ENCODE measurements at places on chromosomes 6 and 20.

- DNase-seq, result no peak
These were observed 315 bp upstream of the PDE10A start for GRCh38 chr6:165663377-165663735.

DNA sequence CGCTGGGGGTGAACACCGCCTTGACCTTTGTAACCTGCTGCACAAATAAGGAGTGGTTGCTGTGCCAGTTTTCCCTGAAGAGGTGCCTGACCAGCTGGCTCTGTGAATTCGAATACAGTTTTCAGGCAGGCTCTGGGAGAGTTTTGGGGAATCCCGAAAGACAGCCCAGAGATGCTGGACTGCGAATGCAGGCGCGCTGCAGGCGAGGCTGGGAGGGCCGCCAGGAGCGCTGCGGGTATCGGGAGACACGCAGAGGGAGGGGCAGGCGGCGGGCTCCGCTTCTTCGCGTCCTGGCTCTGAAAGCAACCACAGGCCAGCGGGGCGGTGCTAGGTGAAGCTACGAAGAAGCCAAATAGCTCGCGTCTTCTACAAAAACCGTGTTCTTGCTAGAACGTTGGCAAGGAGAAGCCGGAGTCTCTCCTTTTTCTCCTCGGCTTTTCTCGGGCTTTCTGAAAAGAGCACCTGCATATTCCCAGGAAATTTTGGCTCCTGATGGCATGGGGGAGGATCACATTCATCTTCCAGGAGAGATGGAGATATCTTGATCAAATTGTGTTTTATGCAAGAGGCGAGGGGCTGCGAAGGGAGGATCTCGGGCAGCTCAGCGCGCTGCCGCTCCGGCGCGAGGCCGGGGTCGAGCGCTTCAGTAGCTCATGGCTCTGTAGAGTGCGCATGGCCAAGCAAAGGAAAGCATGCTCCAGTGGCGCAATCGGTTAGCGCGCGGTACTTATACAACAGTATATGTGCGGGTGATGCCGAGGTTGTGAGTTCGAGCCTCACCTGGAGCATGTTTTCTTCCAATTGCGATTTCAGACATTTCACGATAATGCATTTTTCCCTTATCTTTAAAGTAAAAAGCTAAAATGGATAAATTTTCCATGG is 158.1 kb upstream of the ZNF184 start:
- DNase-seq, result no peak

GRCh38 chr20:63847237-63848002 is 13.9 kb upstream of the ABHD16B start:
- no peak for DNase-seq

- no peak for DNase-seq
These were observed 118.7 kb upstream of the HMGN3 start for GRCh38 chr6:79353226-79353625.

DNA sequence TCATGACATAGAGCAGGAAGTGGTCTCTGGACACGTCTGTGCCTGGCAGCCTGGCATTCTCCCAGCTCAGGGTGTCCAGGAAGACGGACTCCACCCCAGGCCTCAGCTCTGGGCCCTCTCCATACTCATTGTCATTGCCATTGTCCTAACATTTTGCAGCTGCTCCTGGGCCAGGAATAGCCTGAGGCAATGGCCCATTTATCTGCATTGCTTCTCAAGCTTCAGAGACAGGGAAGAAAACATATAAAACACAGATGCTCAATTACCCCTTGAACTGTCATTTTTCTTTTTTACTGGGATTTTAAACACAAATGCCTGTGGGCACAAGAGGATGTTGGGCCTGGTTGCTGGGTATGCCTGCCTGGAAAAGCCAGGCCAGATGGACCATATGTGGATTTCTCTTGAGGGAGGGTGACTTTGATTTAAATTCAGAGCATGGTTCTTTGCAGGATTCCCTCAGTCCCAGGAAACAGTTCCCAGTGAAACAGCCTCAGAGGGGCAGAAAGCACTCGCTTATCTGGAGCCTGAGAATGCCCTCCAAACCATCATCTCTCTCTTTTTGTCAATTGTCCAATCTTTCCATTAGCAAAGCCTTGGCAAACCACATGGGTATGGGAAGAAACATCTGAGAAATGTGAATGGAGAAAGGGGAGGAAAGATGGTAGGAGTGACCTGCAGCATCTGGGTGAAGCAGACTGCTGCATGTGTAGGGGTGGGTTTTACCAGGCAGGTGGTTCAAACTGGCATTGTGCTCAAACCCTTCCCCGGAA is 17.9 kb downstream of the LAMP5 start:
- no peak for DNase-seq

- DNase-seq, result no peak
These were observed 149.2 kb upstream of the PRDM1 start for GRCh38 chr6:105936972-105937371.

- no peak for DNase-seq
These were observed 71.1 kb downstream of the BFSP1 start for GRCh38 chr20:17460119-17460518.

- DNase-seq, result no peak
These were observed 19.6 kb downstream of the JAG1 start for GRCh38 chr20:10654250-10654610.

DNA sequence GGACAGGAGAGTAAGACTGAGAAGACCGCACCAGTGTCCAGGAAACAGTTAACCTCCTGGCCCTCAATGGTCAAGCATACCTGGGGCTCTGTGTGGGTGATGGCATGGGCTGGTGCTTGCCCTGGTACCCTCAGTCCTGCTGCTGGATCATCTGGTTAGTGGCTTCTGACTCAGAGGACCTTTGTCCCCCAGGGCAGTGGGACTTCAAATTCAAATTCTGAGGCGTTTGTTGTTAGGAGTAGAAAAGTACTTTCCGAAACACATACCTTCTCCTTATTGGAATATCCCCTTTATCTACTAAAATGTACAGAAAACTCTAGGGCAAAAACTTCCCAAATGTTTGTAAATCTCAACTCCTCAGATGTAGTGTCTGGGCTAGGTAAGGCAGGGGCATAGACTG is 4.1 kb upstream of the SFT2D1 start:
- no peak for DNase-seq

- no peak for DNase-seq
These were observed 10.9 kb downstream of the JAG1 start for GRCh38 chr20:10662661-10663458.

DNA sequence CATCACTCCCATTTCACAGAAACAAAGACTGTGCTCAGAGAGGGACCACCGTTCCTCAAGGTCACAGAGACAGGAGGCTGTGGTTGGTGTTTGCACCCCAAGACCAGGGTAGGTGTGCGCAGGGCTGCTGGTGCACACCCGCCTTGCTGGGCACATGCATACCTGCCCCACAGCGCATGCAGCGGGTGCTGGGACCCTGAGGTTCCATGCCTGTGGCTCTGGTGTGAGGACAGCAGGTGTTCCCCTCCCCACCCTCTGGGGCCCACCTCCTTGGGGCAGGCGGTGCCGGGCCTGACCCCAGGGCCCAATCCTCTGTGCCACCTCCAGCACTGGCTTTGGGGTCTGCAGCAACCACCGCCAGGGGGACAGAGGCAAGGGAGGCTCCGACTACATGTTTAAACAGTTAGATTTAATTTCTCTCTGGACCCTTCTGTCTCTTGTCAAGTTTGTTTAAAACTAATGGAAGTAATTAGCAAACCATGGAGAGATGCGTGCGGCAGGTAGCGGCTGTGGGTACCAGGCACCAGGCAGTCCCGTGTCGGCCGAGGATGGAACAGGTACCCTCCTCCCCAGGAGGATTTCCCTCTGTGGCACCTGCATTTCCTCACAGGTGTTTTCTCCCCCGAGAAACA is 327.8 kb downstream of the TAF4 start:
- no peak for DNase-seq

GRCh38 chr20:52166150-52166549 is 25.4 kb downstream of the ZFP64 start:
- DNase-seq, result no peak

GRCh38 chr20:44642203-44643153 is 9.0 kb downstream of the ADA start:
- no peak for DNase-seq

- DNase-seq, result no peak
These were observed 294.0 kb downstream of the ADGB start for GRCh38 chr6:146892613-146893401.

GRCh38 chr20:53940360-53940702 is 130.1 kb downstream of the BCAS1 start:
- no peak for DNase-seq

DNA sequence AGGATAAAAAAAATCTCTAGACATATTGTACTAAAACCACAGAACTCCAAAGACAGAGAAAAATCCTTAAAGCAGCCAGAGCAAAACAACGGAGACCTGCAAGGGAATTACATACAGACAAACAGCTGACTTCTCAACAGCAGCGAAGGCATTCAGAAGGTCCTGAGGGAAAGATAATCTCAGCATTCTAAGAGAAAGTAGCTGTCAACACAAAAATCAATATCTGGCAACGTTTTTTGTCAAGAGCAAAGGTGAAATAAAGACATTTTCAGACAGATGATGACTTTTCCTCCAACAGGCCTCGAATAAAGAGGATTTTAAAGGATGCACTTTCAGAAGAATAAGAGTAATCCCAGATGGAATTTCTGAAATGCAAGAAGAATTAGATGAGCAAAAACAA is 6.1 kb upstream of the SCGN start:
- DNase-seq, result no peak

DNA sequence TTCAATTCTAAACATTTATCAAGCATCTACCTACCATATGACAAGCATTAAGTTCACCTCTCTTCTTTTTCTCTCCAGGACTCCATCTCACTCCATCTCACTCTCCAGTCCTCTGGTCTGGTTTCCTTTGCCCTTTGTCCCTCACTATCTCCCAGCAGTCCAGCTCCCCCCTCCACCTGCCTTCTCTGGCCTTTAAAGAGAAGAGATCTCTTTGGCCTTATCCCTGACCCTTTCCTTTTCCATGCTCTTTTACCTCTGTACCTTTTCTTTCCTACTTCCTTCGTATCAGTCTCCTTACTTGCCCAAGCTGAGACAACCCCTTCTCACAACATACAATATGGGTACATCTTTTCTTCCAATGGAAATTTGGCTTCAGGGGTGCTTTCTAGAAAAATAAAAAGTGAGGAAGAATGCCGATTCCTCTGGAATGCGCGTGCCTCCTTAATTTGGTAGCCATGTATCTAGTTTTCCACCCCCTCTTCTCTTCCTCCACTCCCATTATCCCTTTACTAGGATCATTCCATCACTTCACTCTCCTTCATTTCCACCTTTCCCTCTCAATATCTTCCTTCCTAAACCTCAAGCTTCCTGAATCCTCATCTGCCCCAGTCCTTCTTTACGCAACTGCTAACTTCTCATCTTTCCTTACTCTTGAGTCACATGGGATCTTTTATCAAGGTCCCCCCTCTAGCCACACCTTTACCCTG is 745 bp upstream of the AGPAT1 start:
- DNase-seq, result no peak

GRCh38 chr6:133047065-133047665 is 194.0 kb upstream of the EYA4 start:
- no peak for DNase-seq

DNA sequence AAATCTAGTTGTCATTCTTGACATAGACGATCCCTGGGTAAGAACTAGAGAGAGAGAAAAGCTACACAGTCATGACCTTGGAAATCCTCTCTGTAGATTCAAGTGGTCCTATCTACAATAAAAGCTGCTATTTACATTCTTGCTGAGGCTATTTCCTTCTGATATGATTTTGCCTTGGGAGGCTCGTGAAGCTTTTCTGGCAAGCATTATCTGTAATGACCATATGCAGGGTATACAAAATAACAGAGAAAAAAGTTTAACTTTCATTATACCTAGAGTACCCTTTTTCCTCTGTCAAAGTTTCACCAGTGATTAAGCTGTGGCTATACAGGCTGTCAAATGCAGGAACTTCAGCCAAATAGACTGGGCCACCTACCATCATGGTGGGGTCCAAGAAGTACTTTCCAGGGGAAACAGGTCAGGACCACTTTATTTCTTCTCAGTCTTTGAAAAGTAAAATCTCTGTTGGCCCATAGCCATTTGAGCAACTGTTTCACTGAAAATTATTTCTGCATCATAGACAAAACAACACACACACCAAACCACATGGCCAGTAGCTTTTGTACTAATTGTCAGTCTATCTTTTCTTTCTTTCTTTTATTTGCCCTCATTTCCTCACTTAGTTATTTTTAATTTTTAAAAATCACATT is 677.0 kb upstream of the ID4 start:
- no peak for DNase-seq

- peak; percentile 38 for DNase-seq
These were observed 530 bp downstream of the TDP2 start for GRCh38 chr6:24666097-24666640.

DNA sequence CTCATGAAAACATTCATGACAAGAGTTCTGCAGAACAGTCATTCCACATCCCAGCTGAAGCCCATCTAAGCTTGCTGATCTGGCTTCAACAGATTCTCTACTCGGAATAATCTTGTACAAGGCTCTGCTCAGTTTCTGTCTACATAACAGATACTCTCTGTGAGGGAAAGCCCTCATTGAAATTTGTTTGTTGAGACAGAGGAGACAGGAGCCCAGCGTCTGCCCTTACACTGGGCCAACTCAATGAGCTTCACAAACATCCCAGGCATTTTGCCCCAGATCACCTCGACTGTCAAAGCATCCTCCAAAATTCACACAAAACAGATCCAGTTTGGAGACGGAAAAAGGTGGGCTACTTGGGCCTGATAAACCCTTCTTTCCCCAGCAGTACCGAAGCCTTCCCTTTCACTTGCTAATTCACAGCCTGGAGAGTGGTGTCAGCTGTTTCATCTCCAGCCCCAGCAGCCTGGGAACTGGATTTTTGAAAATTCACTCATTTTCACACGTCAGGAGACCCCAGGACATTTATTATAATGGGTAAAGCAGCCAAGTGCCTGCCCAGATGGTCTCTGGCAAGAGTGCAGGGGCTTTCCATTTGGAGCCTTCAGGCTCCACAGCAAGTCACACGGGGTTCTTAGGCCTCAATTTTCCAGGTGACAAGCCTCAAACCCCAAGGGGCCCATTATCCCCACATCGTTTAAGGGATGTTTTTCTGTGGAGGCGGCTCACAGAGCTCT is 7.3 kb downstream of the CCDC167 start:
- no peak for DNase-seq

- DNase-seq, result no peak
These were observed 260.1 kb downstream of the BTBD3 start for GRCh38 chr20:12177657-12178293.

GRCh38 chr6:169807229-169807628 is 55.8 kb downstream of the ERMARD start:
- no peak for DNase-seq

- no peak for DNase-seq
These were observed 25.3 kb upstream of the RIPOR2 start for GRCh38 chr6:24960991-24961475.

GRCh38 chr6:2247664-2248063 is 2.3 kb upstream of the GMDS start:
- no peak for DNase-seq
